ENCODE measurements at places on chromosomes 12 and 14.

DNA sequence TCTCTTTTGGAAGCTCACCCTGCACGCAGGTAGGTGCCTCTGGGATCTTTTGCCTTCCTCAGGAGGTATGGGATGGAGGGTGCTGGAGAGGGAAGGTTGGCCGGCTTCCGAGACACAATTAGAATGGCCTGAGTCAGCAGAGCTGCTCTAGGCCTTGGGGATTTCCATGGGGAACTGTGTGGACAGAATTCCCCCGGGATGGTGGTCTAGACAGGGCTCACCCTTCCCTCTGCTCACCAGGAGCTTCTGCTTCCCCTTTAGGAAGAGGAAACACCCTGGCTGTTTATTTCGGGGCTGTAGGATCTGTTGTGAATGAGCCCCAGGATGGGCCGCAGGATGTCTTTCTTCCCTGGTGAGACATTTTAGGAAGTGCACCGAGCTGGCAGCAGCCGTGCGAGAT, 43.7 kb upstream of the TMED10 start:
- no peak for DNase-seq

DNA sequence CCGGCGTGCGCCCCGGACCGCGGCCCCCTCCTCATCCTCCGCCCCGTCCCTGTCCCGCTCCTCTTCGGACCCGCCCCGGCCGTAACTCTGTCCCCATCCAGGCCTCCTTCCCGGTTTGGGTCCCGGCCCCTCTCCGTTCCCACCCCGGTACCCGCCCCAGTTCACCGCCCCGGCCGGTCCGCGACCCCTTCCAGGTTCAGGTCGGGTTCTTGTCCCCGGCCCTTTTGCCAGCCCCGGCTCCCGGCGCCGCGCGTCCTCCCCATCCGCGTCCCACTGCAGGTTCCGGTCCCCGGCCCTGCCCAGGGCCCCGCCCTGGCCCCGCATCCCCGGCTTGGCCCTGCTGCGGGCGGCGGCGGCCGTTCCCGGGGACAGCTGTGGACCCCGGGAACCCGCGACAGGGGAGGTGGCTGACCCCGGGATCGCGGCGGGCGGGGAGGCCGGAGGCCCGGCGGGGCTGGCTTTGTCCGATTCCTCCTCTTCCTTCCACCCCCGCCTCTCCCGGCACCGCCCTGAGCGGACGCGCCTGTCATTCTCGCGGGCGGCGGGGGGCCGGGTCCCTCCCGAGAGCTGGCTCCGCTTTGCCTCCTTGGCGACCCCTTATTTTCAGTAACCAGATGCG, 601 bp downstream of the KLC1 start:
- DNase-seq: peak; percentile 55

DNA sequence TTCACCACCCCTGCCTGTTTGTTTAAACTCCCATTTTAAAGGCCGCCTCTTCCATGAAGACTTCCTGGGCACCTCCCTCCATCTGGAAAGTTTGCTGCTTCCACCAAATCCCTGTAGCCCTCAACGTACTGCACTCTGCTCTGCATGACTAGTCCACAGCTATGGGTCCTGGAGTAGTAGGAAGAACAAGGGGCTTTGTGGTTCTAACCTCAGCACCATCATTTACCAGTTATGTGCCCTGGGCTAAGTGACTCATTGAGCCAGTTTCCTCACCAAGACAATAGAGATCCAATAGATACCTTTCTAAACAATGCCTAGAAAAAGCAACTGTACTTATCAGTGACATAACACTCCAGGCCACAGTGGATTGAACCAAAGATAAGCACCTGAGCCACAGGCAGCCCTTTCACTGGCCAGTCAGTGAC, 8.5 kb upstream of the LTBP2 start:
- no peak for DNase-seq

DNA sequence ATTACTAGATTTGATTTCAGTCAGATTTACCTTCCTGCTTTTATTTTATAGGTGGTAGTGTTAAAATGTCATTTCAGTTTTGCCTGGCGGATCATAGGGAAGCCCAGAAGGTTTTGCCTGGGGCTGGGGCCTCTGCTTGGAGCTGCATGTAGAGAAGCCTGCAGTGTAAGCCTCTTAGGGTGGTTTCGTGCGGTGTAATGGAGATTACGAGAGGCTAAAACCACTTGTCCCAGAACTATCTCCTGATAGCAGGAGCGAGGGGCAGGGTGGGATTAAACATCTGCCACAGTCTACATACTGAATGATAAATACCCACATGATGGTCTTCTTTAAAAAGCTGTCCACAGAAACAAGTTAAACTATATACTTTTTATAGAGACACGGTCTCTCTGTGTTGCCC, 35.0 kb upstream of the DICER1 start:
- DNase-seq: no peak

Measured in DND-41 (cell line).